ENCODE measurements at places on chromosomes 5 and 9.

- DNase-seq: no peak
These were observed 127.1 kb downstream of the BNC2 start for GRCh38 chr9:16743375-16743774.

- no peak for DNase-seq
These were observed 5.4 kb downstream of the GOLM1 start for GRCh38 chr9:86093788-86094555.

GRCh38 chr5:171428809-171429542, 9.5 kb downstream of the FGF18 start:
- no peak for DNase-seq

GRCh38 chr9:113397203-113397631, 3.9 kb downstream of the ALAD start:
- no peak for DNase-seq

DNA sequence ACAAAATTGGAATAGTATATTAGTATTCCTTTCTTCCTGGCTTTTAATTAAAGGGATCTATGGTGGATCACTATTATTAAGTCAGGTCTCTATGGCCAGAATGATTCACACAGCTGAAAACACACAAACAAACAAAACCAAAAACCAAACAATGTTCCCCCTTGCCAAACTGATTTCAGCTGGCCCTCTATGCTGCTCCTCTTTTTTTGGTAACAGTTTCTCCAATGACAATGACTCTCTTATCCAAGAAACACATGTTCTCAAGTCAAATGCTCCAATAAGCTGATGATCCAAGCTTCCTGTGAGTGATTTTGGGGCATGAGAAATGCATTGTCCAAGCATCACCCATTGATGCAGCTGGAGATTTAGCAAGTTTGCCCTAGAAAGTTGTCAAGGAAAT, 193.4 kb upstream of the TUT7 start:
- DNase-seq: no peak

GRCh38 chr9:128091144-128091543, 23.1 kb downstream of the SLC25A25 start:
- no peak for DNase-seq

DNA sequence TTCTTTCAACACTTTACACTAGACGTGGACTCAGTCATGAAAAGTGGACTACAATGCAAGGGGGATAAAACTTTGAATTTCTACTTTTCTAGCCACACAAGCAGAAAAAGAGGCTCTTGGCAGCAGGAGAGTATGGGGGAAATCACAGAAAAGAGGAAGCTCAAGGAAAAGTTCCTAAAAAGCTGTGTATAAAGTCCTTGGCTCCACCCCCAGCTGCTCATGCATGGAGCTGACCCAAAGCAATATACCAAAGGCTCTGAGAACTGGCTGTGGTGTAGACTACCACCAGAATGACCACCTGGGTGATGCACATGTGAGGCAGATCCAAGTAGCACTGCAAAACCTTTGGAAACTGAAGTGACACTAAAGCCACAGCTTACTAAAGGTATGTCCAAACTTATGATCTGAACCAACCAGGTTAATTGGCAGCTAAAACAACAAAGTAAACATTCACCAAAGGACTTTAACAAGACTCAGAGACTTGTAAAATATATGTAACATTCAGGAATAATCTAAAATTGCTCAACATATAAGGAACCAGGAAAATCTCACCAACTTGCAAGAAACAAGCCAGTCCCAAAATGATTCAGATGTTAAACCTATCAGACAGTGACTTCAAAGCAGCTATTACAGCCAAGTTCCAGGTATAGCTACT, 55.5 kb upstream of the RASGRF2 start:
- DNase-seq: no peak

- no peak for DNase-seq
These were observed 4.1 kb downstream of the PAX5 start for GRCh38 chr9:37029776-37030610.

DNA sequence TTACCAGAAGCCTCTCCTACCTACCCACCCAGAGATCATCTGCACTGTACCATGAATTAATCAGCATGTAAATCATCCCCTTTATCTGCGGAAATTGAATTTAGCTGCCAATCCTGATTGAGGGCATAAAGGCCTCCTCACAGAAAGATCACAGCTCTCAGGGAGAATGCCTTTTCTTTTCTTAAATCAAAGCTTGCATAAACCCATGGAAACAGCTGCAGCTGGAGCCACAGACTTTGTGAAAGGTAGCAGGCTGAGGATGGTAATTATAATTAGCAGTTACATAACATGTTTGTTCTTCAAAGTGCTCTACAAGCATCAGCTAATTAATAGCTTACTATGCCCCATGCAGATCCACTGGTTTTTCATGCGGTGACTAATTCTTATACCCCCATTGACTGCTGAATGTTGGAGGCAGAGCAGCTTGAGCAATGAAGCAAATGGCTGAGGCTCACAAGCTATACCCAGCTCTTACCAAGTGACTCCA, 54.6 kb downstream of the SUSD1 start:
- no peak for DNase-seq

GRCh38 chr9:96183751-96184150, 118.2 kb downstream of the HSD17B3 start:
- no peak for DNase-seq

DNA sequence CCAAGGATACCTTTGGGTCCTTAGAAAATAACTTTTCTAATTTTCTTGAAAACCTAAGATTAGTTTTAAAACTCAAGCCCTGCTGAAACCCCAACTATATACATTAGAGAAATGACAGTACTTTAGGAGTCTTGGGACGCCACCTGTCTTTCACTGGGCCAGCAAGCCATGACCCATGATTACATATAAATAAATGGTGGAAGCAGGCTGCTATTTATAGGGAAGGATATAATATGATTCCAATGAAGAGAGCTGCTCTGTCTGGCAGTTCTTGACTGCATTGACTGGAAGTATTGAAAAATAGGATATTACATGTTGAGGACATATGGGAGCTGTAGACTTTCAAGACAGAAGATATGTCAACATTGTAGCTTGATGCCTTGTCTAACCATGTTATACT, 7.3 kb downstream of the JMY start:
- no peak for DNase-seq

GRCh38 chr5:141272906-141273305, 27.7 kb downstream of the PCDHB15 start:
- no peak for DNase-seq

DNA sequence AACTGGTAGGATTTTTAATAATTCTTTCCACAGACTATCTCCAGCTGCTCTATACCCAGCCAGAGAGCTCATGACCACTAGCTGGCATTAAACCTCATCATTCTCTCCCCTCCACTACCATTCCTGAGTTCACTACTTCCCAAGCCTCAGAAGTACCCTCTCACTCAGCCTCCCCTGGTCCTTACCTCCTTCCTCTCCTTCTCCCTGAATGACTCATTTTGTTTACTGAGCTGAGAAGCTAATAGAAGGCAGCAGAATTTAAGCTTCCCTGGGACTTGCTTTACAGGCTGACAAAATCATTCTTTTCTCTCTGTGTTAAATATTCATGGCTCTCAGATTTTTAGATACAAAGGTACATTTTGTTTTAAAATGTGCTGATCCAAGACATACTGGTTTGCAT, 305.4 kb downstream of the TLR4 start:
- no peak for DNase-seq

DNA sequence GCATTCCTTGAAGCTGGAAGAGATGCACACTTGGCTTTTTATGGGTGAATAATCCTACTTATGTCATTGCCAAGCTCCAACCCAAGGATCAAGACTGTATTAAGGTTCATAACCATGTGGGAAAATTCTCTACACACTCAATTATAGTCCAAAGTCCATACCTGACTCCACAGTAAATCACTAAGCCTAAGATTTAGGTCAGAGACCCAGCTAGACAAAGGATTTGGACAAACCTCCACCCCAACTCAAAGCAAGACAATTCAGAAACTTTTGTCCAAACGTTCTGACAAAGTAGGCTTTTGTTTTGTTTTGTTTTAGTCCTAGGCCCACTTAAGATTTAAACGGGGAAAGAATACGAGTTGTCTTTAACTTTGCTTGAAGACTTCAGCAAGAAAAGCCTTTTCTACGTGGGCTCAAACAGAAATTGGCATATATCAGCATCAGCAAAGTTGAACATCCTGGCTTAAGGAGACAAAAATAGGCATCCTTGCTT, 1.7 kb downstream of the MEGF9 start:
- DNase-seq: no peak

- DNase-seq: no peak
These were observed 848.5 kb upstream of the WWC1 start for GRCh38 chr5:167442922-167443321.

DNA sequence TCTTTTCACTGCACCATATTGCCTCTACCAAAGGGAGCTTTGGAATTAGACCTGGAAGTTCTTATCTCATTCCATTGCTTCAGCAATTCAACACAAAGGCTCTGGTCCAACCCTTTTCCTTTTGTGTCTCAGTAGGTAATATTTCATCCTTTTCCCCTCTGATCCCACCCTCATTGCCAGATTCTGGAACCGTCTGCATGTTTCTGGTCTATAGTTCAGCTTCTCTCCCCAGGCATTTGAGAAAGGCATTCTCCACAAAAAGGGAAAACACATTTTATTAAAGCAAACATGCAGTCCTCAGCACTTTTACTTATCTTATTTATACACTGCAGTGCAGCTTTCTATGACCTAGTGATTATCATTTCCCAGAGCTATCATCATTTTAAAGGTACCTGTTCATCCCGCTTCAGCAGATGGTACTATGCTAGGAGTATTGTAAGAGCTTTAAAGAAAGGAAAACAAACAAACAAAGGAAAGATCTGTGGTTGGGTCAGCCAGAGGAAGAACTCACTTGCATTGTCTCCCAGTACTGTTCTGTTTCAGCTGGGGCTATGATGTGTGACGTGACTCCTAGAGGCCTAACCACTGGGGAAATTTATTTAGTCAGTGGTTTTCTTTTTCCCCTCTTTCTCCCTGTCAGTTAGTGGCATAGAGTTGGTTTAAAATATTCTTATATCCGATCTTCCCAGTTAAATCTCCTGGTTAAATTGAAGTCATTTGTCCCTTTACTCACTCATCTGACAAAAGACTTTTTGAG, 269.2 kb downstream of the TMEM38B start:
- no peak for DNase-seq

DNA sequence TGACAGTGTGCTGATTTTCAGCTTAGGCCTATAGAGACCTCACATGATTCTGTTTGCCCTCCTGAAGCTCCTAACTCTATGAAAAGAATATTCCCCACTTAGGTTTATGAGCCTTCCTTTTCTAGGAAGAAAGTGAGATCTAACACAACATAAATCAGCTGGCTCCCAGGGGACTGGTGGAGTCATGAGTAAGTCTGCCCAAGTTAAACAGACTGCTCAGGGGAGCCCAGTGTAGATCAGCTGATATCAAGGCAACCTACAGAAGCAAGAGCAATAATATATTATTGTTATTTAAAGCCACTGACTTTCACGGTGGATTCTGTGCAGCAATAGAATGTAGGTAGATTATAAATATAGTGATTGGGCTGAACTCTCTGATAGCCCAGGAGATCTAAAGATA, 1978.6 kb upstream of the CDH6 start:
- no peak for DNase-seq

- no peak for DNase-seq
These were observed 587.0 kb upstream of the ADAMTS16 start for GRCh38 chr5:4553130-4553529.

GRCh38 chr5:133751421-133751820, 139.1 kb upstream of the FSTL4 start:
- DNase-seq: no peak

GRCh38 chr9:88187631-88188030, 49.4 kb upstream of the SPATA31C2 start:
- no peak for DNase-seq

DNA sequence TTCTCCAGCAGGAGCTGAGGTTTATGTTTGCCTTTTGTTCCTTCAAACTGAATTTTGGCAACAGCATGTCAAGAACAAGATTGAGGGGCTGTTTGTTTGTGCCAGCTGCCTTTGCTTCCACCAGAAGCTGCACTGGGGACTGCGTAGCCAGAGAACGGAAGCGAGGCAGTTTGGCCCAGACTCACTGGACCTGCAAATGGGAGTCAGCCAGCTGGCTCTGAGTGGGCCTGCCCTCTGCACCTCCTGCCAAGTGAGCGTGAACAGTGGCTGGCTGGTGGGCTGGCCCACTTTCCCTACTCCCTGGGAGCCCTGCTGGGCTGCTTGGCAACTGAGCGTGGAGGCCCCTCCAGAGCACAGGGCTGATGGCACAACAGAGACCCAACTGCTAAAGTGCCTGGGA, 111.6 kb downstream of the GALNT10 start:
- no peak for DNase-seq

- no peak for DNase-seq
These were observed 142.5 kb upstream of the LPAR1 start for GRCh38 chr9:111180811-111181210.

DNA sequence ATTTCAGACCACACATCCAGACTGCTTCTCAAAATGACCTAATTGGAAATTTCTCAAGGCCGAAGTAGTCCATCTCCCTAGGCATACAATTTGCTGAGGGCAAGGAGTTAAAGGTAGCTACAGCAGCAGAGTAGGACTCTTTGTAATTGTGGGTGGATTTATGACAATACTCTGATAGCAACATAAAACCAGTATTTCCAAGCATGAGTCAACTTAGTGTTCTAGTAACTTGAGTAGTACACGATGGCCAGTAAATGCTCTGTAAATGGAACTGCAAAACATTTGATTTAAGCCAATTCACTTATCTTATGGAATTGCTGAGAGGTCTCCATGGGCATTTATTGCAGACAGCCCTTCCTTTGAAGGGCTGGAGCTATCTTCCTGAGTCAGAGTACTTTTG, 352.2 kb downstream of the PLK2 start:
- DNase-seq: no peak

- DNase-seq: no peak
These were observed 75.4 kb downstream of the OSMR start for GRCh38 chr5:38921174-38921573.

GRCh38 chr5:129601576-129601975, 141.5 kb downstream of the ADAMTS19 start:
- DNase-seq: no peak
